Caki2 (cell line): ENCODE measurements at places on chromosomes 6 and 20. TPM values are rescaled to one million over a fixed set of nuclear protein-coding genes. Genes with fewer than 3 reads are reported as not detected.

MAS1 gene
- not detected in 2 replicates for total RNA-seq

ANKRD66 gene
- not detected in 2 replicates for total RNA-seq

EYS gene
- not detected in 2 replicates for total RNA-seq

TRIM40 gene
- not detected in 2 replicates for total RNA-seq

GRCh38 chr6:145813285-145814034 lies 1.1 kb downstream of the FBXO30 start:
- DNase-seq = peak; percentile 46

GRCh38 chr20:32216179-32217142 lies 8.8 kb downstream of the POFUT1 start:
- DNase-seq = no peak

DNA sequence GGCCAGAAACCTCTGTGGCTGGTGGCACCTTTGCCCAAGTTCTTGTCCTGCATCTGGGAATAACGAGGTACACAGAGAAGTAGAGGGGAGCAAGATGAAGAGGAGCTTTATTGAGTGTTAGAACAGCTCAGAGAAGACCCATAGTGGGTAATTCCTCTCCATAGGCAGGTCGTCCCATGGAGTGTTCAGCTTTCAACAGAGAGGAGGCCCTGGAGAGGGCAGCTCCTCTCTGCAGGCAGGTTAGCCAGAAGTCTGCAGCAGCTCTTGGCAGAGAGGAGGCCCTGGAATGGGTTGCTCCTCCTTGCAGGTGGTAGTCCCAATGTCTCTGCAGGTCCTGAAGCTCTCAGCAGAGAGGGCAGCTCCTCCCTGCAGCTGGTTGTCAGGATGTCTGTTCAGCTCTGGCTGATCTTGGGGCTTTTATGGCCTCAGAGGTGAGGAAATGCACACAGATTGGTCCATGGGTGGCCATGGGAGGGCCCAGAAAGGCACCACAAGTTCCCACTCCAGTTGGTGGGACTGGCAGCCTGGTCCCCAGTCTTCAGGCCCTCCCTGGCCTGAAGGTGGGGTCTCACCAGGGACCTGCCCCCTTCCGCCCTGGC lies 89.0 kb downstream of the IPCEF1 start:
- DNase-seq = no peak

DNA sequence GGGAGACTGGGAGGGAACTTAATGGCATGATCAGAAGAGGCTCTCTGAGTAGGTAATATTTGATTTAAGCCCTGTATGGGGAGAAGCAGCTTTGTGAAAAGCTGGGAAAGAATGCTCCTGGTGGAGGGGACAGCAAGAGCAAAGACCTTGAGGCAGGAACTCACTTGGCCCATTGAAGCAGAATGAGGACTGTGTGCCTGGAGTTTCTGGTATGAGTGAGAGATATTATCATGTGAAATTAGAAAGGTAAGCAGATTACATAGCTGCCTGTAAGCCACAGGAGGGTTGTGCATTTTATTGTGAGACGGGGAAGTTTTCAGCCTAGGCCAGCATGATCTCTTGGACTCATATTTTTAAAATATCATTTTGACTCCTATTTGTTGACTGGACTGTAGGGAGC lies 502.1 kb downstream of the DHX35 start:
- no peak for DNase-seq

- no peak for DNase-seq
Measured at GRCh38 chr20:47221036-47221625, 135.4 kb downstream of the ZMYND8 start.

DNA sequence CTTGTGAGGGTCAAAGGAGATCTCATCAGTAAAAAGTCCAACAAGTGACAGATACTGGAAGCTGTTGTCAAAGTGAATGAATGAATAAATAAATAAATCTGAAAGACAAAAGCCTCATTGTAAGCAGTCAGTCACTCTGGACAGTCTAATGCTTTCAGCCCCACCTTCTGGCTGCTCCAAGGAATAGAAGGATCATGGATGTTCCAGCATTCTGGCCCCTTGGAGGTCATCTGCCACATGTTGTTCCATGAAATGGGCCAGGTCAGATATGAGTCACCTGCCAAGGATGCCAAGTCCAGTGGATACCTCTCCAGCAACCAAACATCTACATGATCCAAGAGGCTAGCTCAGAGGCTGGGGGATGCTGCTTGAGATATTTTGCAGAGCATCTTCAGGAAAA lies 185.6 kb downstream of the BMP7 start:
- DNase-seq = no peak
